ENCODE measurements at places on chromosomes 7 and 10.

DNA sequence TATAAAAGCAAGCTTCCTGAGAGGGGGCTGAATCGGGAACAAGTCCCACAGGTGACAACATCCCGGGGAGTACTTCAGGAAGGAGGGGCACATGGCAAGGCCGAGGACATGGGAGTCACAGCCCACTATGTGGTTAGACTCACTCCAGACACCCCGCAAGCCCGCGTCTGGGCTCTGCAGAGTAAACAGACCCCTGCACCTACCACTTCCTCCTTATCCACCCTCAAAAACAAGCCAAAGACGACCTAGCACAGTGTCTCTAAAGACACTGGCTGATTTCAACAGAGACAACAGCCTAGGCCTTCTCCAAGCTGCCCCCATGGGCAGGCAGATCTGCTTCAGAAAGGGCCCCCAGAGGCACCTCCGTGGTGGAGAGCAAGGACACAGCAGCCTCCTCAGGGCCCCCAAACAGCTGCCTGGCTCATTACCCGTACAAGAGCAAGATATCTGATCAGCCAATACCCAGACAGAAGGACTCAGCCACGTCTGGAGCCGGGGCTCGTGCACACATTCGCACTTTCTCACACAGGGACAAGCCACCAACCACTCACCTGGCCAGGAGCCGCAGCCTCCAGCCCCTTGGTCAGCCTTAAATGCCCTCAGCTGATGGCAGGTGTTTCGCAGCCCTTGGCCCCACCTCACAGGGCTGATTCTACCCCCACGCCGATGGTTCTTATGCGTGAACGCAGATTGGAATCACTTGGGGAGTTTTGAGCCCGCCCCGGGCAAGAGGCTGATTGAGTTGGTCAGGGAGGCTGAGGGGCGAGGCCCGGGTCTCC is 10.7 kb upstream of the KPNA7 start:
- DNase-seq = no peak

GRCh38 chr10:131708225-131708880 is 192.5 kb upstream of the PPP2R2D start:
- DNase-seq = no peak

GRCh38 chr10:70903262-70903921 is 15.0 kb upstream of the PCBD1 start:
- DNase-seq = peak; percentile 62

DNA sequence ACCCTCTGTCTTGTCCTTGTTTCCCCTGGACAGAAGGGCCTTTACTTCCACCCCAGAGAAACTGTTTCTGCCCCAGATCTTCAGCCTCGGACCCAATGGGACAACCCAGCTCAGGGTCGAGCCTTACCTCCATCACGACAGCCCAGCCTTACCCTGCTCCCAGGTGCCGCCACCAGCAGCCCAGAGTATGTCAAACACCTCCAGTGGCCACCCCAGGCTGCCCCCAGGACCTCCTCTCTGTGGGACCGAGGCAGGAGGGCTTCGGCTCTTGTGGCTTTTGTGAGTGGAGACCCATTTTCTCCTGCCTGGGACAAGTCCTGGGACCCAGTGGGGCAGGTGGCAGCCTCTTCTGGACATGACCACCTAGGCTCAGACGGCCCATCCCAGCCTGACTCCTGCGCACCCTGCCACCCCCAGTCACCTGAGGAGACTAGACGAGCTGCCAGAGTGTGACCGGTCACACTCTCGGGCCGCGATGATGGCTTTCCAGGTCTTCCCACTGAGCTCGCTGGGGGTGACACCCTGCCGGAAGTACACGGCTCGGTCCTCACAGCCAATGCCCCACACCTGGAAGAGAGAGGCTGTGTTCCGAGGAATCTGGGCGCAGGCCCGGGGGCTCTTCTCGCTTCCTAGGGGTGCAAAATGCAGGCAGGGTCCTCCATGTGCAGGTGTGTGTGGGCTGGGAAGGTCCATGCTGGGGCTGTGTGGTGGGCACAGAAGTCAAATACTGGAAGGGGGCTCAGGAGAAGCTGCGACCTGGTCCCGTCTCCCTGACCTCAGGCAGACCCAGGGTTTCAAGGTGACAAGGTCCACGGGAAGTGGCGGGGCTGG is 15.5 kb downstream of the TECPR1 start:
- no peak for DNase-seq

- no peak for DNase-seq
Measured at GRCh38 chr7:103009466-103010185, 65.0 kb downstream of the FBXL13 start.

- no peak for DNase-seq
Measured at GRCh38 chr7:525740-526139, 6.1 kb upstream of the PDGFA start.

GRCh38 chr10:13219685-13220670 is 14.2 kb downstream of the UCMA start:
- no peak for DNase-seq

DNA sequence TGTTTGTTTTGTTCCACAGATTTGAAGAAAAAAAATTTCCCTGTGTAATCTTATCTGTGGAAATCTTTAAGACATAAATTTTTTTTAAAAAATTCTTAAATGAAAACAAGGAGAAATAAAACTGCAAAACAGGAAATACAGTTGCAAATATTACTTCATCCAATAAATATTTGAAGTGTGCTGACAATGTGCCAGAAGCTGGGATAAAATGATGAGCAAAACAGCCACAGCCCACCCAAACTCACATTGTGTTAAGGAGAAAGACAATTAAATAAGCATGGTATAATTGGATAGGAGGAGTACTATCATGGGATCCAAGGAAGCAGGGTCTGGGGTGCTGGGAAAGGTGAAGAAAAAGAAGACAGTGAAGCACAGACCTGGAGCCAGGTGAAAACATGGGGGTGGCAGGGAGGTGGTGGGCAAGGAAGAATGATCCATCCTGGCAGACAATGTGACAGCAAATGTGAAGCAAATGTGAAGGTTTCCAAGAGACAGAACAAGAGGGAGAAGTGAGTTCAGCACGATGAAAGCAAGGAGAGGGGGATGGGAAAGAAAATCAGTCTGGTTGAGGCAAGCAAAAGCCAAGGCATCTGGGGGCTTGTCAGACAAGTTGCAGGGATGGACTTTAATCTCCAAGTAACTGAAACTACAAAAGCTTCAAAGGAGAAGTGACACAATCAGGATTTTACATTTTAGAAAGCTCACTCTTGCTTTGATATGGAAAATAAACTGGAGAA is 135.9 kb downstream of the HIBADH start:
- no peak for DNase-seq

DNA sequence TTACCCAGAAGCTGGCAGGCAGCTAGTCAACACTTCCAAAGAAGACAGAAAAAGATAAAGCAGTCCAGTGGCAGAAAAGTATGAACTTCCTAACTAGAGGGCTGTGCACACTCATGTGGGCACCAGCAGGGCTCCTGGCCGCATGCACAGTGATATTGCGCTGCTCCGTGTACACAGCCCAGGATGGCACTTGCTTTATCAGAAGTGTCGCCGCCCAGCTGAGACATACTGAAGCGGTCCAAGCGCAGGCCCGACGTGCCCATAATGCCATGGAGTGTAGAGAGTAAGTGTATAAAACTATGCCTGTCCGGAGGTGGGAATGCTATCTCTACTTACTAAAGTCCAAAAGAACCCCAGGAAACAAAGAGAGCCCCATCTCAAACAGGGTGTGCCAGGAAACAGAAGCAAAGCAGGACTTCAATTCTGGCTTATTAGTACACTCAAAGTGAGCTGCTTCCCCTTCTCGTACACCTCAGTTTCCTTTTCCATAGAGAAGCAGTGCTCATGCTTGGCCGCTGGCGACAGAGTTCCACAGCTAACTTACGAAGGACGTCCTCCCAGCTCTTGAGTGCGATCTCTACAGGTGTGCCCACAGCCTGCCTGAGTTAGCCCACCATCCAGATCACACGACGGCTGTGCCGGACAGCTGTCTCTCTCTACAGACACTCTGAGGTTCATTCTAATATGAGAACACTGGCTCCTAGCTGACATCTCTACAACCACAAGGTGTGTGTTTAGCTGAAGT is 234.3 kb downstream of the COBL start:
- no peak for DNase-seq

DNA sequence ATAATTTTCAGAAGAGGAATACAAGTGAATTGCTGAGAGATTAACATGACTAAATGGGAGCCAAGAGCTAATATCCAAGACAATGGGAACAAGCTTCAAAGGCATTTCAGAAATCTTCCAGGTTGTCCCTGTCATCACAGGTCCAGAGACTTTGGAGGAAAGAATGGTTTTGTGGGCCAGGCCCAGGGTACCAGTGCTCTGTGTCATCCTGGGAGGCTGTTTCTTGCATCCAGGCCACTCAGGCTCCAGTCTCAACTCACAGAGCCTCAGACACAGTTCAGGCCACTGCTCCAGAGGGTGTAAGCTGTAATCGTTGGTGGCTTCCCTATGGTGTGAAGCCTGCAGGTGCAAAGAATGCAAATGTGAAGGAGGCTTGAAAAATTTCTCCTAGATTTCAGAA is 170.4 kb upstream of the NRG3 start:
- DNase-seq = no peak

DNA sequence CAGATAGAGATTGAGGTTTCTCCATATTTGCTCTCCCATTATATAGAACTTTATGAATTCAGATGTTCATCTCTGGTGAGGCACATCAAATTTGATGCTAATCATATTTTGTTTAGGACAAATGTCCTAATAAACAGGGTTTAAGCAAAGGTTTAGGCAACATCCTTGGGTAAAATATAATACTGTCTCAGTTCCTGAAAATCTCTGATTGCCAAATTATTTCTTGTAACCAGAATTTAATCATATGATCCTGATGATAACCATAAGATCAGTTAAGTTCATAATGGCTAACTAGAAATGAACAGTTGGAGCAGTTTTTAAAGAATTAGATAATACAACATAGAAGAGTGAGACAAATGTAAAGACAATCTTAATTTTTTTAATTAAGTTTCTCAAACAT is 18.6 kb downstream of the CUTC start:
- no peak for DNase-seq

DNA sequence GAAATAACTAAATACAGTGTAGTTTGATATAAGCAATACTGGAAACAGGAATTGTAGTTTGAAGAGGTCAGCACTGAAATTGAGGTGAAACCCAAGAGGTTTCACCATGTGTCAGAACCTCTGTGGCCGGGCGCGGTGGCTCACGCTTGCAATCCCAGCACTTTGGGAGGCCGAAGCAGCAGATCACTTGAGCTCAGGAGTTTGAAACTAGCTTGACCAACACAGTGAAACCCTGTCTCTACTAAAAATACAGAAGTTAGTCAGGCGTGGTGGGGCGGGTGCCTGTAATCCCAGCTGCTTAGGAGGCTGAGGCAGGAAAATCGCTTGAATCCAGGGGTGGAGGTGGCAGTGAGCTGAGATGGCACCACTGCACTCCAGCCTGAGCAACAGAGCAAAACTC is 13.7 kb downstream of the AHCYL2 start:
- no peak for DNase-seq

DNA sequence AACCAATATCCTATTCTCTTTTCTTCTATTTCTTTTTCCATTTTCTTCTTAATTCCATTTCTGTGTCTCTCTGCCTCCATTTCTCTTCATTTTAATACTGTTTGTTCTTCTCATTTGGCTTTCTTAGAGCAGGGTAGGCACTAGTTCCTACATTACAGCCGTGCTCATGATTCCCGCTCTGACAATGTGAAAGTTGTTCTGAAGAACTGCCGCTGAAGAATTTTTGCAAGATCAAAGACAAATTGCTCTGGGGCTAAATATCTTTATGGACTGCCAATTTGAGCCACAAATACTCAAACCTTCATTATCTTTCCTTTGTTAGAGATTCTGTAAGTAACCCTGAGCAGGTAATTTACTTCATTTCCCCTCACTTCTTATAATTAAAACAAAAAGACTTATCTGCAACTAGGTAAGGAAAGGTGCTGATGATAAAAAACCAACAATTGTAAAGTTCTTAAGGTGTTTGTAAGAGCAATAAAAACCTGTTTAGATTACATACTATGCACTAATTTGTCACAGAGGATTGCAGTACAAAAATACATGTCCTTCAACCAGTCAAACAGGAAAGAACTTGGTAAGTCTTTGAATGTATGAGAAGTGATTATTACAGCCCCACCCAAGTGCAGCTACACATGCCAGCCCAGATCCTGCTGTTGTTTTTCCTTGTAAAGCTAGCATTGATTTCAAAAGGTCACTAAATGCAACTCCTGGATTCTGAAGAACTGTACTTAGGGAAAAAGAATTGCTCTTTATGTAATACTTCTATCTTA is 127.5 kb downstream of the COL28A1 start:
- DNase-seq = no peak

DNA sequence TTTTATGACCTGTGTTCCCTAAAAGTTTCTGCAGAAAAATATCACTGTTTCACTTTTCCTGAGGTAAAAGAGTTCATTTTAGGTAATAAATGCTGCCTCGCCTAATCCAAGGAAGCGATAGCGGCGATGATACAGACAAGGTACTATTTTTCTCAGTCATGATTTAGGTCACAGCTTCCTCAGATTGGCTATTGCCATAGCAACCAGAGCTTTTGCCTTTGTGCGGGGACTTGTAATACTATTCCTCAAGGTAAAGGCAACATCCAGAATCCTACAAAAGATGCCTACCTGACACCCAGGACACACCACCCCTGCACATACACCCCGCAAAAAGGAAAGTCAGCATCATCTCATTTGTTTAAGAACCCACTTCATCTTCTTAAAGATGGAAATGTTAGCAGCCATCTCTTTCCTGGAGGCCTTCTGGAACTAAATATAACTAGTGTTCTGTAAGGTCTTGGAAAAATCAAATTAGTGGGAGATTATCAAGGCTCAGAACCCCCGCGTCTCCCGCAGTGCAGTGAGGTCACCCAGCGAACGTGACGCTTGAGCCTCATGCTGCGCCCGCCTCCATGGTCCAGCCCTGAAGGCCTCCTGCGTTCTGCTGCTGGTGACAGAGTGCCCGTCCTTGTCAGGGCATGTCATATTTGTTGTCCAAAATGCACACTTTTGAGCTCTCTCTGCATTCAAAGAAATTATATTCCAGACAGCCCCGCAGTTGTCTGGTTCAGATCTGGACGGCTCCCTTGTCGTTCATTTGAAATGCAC is 402.0 kb upstream of the RNF32 start:
- no peak for DNase-seq

DNA sequence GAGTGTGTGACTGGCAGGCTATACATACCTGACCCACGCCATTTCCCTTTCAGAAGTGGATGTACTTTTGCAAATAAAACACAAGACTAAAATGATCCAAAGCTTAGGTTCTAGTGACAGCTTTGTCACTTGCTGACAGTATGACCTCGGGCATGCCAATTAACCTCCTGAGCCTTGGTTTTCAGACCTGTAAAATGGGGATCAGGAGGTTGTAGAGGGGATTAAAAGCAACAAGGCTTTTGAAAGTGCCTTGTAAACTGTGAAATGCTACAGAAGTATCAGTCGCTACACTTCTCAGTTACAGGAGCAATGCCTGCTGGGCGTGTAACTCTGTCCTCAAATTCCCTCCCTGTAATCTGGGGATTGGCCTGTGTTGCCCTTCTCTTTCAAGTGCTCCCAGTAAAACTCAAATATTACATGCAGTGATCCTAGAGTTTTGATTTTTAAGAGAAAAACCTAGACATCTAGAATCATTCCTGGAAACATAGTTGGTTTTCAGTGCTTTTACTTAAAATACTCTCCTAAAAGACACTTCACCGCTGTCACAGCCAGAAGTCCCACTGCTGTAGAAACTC is 8.8 kb upstream of the GRB10 start:
- DNase-seq = no peak

GRCh38 chr10:13168781-13169180 is 7.4 kb downstream of the MCM10 start:
- no peak for DNase-seq

Measured in activated T-cell treated with anti-CD3 and anti-CD28 coated beads, Interleukin-2, amount 50 U/mL, for 48 hours (primary cell).